HEK293T (cell line): ENCODE measurements at places on chromosomes 12 and 14.

GRCh38 chr14:81192594-81192993, 28.2 kb downstream of the GTF2A1 start:
- DNase-seq = no peak

DNA sequence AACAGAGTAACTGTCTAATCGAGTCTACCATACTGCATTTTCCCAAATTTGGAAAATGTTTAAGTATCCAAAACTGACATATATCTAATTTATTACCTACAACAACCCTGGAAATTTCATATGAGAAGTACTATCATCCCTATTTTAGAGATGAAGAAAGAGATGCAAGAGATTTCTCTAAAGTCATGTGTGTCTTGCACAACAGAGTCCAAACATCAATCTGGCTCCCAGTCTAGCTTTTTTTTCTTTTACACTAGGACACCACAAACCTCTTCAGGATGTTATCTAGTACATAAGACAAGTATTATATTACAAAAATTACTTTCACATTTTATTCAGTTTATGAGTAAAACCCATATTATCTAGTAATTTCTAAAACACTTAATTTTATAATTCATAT, 39.1 kb downstream of the CAPS2 start:
- no peak for DNase-seq

GRCh38 chr12:17017402-17017801, 411.4 kb upstream of the LMO3 start:
- no peak for DNase-seq

DNA sequence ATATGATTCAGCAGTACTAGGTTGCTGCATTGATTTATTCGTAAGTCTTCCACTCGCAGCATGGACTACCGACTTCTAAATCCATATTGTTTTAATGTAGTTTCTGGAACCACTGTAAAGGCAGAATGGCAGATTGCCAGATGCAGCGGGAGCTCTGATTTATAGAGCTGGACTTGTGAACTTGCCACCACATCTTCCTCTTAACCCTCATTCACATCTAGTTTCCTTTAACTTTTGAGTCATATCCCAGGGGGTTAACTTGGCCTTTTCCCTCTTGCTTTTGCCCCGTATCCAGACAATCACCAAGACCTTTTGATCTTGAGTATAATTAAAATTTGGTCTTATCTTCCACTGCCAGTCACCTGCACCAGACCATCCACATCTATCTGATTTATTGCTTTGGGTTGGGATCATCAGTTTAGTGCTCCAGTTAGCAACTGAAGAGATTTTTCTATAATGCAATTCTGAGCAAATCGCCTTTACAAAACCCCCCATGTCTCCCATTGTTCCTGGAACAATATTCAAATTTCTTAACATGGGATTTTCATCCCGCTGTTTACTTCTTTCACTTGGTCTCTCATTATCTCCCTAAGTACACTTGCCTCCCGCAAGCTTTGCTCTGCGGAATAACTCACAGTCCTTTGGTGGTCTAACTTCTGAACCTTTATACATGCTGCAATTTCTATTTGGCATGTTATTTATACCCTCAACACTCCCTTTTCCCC, 130.5 kb downstream of the ACSS3 start:
- DNase-seq = peak; percentile 13

DNA sequence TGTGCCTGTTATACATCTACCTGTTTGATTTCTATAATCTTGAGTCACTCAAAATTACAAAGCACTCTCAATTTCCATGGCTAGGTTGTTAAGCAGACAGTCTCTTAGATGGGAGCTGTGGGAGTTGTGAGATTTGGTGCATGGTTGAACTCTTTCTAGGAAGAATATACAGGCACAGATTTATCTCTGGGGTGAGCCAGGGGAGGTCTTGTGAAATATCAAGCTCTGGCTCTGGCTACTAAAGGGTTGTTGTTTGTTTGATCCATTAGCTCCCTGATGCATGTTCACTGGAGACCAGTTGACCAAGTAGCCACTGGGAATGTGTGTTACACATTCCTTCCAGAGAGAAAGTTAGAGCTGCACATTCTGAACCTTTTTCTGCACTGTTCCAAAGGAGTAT, 117.2 kb upstream of the HMGA2 start:
- no peak for DNase-seq

- no peak for DNase-seq
Observed at GRCh38 chr12:92471551-92471950, 231.2 kb upstream of the PLEKHG7 start.

GRCh38 chr12:91163116-91163515, 19.5 kb downstream of the DCN start:
- DNase-seq = no peak

- no peak for DNase-seq
Observed at GRCh38 chr14:82655770-82656169, 1122.1 kb upstream of the SEL1L start.
